ENCODE measurements at places on chromosomes 16 and 17. TPM values are rescaled to one million over a fixed set of nuclear protein-coding genes. Genes with fewer than 3 reads are reported as not detected.

EPX gene
- total RNA-seq, result not detected

GEMIN4 gene
- 29.9 TPM for total RNA-seq

GRCh38 chr16:22660441-22661160 lies 149.9 kb downstream of the NPIPB5 start:
- no peak for DNase-seq
- H3K27ac ChIP-seq, result no peak overlapping the region

DNA sequence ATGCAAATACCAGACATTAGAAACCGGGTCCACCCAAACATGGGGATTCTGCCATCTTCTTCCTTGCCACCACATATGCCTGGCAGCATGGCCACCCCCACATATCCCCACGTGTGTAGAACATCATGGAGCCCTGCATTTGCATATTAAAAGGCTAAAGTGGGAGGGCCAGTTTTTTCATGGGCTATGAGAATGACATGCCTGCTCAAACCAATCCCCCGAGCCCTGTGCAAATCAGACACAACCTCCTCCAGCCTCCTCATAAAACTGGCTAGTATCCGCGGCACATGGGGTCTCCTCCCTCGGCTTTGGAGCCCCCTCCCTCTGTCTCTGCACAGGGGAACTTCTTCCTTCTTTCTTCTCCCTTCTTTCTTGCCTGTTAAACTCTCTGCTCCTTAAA lies 174.9 kb upstream of the WSCD1 start:
- H3K36me3 ChIP-seq, result no peaks in the 10 kb centered on the region
- peaks cover 8% of the 10 kb centered on the region for H3K4me1 ChIP-seq
- DNase-seq, result no peak
- H3K27me3 ChIP-seq, result peaks cover 31% of the 10 kb centered on the region

CASKIN1 gene
- total RNA-seq, result 0.15 TPM

GRCh38 chr17:62675260-62675659 lies 47.8 kb downstream of the MRC2 start:
- DNase-seq, result no peak
- no peaks in the 10 kb centered on the region for H3K4me1 ChIP-seq
- H3K27me3 ChIP-seq, result no peaks in the 10 kb centered on the region
- no peak overlapping the region for H3K4me3 ChIP-seq
- no peaks in the 10 kb centered on the region for H3K36me3 ChIP-seq
- H3K27ac ChIP-seq, result no peak overlapping the region

SPNS2 gene
- 1.1 TPM for total RNA-seq

GRCh38 chr17:66306446-66306845 lies 4.0 kb downstream of the PRKCA start:
- H3K4me1 ChIP-seq, result peaks cover 55% of the 10 kb centered on the region
- peak overlapping the region; percentile 73 for H3K4me3 ChIP-seq
- H3K27ac ChIP-seq, result peak overlapping the region; percentile 95
- no peaks in the 10 kb centered on the region for H3K27me3 ChIP-seq
- DNase-seq, result no peak
- peaks cover 55% of the 10 kb centered on the region for H3K36me3 ChIP-seq

- DNase-seq, result no peak
- peaks cover 1% of the 10 kb centered on the region for H3K27me3 ChIP-seq
- no peak overlapping the region for H3K27ac ChIP-seq
- H3K4me1 ChIP-seq, result no peaks in the 10 kb centered on the region
Measured at GRCh38 chr16:83713597-83713996, 94.2 kb upstream of the HSBP1 start.

DNA sequence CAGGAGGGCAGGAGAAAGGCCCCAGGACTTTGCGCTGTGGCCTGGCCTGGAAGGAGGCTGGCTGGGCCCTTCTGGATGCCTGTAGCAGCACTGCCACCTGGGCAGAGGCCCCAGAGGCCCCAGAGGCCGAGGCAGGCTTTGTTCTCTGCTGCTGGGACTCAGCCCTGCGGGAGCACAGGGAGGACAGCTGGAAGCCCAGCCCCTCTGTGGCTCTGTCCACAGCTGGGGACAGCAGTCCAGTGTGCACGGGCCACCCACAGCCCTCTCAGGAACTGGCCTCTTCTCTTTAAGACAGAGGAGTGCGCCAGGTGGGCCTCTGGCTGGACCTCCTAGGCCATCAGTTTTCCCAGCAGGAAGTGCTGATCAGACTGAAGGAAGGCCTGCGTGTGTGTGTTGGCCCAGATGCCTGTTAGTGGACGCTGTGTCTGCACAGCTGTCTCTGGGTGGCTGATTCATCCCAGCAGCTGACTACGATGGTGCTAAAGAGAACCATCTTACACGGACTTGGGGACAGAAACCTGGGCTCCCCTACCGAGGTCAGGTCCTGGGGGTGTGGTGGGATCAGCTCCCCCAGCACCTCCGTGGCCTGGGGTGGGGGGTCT lies 26.9 kb upstream of the ZNF750 start:
- no peak overlapping the region for H3K27ac ChIP-seq
- H3K4me1 ChIP-seq, result peaks cover 66% of the 10 kb centered on the region
- no peak for DNase-seq
- peaks cover 11% of the 10 kb centered on the region for H3K36me3 ChIP-seq

PSKH1 gene
- 7.1 TPM for total RNA-seq

DNA sequence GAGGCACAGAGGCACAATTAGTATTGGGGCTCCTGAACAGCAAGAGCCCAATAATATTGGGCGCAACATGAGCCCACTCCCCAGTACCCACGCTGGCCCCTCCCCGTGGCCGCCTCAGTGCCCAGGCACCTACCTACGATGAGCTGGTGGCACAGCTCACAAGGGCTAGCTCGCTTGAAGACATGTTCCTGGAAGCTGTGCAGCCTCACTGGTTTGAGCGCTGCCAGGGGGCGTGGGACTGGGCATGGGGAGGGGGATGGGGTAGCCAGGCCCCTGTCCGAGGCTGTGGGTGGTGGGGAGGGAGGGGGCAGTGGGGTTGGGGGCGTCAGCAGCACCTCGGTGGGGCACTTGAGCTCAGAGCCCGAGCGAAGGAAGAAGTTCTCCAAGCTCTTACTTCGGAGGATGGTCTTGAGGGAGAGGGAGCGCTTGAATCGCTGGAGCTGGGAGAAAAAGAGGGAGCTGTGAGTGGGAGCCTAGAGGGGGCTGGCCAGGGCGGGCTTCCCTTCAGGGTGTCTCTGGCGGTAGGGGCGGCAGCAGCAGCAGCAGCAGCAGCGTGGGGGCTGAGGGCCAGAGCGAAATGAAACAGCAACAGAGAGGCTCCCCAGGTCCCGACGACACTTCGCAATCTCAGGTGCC lies 7.9 kb downstream of the STAC2 start:
- H3K36me3 ChIP-seq, result no peaks in the 10 kb centered on the region
- H3K27me3 ChIP-seq, result peaks cover 14% of the 10 kb centered on the region
- no peak for DNase-seq
- no peak overlapping the region for H3K4me3 ChIP-seq
- H3K4me1 ChIP-seq, result peaks cover 2% of the 10 kb centered on the region

ATP2A1 gene
- 5.3 TPM for total RNA-seq

RNF222 gene
- total RNA-seq, result 0.10 TPM

KCNH6 gene
- not detected for total RNA-seq

DNA sequence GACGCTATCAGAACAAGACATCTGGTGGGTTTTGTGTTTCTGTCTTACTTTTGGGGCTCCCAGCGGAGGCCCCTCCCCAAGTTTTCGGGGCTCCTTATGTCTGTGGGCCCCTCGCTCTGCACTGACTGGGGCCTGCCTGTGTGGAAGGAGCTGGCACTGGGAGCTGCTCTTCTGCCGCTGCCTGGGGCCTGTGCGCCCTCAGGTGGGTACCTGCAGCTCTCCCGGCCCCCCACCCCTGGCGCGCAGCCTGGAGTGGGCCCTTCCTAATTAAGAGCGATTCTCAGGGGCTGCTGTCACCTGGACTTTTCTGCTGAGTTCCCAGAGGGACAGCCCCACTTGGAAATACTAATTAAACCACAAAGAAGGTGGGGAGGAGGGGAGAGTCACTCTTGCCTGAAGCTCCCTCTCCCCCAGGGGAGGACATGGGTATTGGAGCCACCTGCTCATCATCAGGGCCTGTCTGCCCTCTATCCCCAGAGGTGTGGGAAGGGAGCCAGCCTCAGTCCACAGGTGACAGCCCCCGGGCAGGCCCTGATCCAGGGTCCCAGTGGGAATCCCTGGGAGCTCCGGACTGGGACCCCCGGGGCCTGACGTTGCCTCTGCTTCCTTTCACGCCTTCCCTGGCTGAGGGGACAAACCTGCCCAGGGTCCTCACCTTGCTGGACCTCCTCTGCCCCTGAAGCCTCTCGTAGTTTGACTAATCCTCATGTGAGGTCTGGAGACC lies 36.5 kb downstream of the GSE1 start:
- H3K27me3 ChIP-seq, result no peaks in the 10 kb centered on the region
- no peaks in the 10 kb centered on the region for H3K36me3 ChIP-seq
- H3K27ac ChIP-seq, result no peak overlapping the region
- no peak for DNase-seq
- no peak overlapping the region for H3K4me3 ChIP-seq
- H3K4me1 ChIP-seq, result no peaks in the 10 kb centered on the region

- no peaks in the 10 kb centered on the region for H3K4me1 ChIP-seq
- H3K27ac ChIP-seq, result no peak overlapping the region
- no peak overlapping the region for H3K4me3 ChIP-seq
Measured at GRCh38 chr16:79816081-79816497, 215.6 kb upstream of the MAF start.

GRCh38 chr16:24689128-24689527 lies 40.3 kb upstream of the TNRC6A start:
- no peak overlapping the region for H3K27ac ChIP-seq
- DNase-seq, result peak; percentile 39

- DNase-seq, result no peak
- H3K27ac ChIP-seq, result no peak overlapping the region
- H3K36me3 ChIP-seq, result no peaks in the 10 kb centered on the region
Measured at GRCh38 chr17:66272811-66273585, 29.4 kb upstream of the PRKCA start.

LPCAT2 gene
- total RNA-seq, result 0.12 TPM

GRAPL gene
- 3.0 TPM for total RNA-seq

CHD9NB gene
- 0.19 TPM for total RNA-seq

DNA sequence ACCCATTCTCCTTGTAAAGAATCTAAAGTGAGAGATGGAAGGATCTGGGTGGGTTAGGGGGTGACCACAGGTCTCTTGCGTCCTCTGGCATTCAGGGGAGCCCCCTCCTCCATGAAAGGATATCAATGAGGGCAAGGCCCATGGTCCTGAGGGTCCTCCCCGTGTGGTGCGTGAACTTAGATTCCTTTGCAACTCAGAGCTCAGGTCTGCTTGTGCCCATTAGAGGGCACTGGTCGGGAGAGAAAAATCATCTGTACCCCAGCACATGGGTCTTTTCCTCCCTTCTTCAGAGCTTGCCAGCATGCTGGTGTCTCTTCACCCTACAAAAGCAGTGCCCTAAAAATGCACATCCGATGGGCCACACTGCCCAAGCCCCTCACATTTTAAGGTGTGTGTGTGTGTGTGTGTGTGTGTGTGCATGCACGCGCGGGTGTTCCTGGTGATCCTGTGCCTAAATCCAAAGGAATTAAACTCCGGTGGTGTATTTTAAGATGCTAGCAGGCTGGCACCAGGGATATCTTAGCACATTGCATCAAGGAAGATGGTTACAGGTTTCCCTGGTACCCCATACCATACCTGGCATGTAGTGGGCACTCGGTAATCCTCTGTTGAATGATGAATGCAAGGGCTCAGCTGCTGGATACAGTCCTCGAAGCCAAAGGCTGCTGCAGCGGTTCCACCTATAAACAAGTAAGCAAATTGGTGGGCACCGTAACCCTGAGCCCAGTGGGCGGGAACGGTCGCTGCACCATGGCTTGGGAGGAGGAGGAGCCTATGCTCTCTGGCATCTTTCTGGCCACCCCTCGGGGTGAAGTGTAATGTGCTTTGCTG lies 4.7 kb downstream of the C1QTNF1 start:
- H3K27me3 ChIP-seq, result peaks cover 18% of the 10 kb centered on the region
- peaks cover 3% of the 10 kb centered on the region for H3K4me1 ChIP-seq
- no peak overlapping the region for H3K27ac ChIP-seq
- no peak for DNase-seq
- no peaks in the 10 kb centered on the region for H3K36me3 ChIP-seq
- no peak overlapping the region for H3K4me3 ChIP-seq

AURKB gene
- 243 TPM for total RNA-seq

GRCh38 chr16:87436225-87437172 lies 44.4 kb downstream of the MAP1LC3B start:
- peaks cover 2% of the 10 kb centered on the region for H3K36me3 ChIP-seq
- H3K4me1 ChIP-seq, result peaks cover 31% of the 10 kb centered on the region
- H3K27me3 ChIP-seq, result no peaks in the 10 kb centered on the region
- H3K4me3 ChIP-seq, result peak overlapping the region; percentile 54
- peak; percentile 79 for DNase-seq
